ENCODE measurements at places on chromosomes 2 and 18. TPM values are rescaled to one million over a fixed set of nuclear protein-coding genes. Genes with fewer than 3 reads are reported as not detected.

- no peak for DNase-seq
These were observed 13.3 kb downstream of the PPP4R3B start for GRCh38 chr2:55604027-55604565.

CBLN2 gene
- total RNA-seq: not detected

DNA sequence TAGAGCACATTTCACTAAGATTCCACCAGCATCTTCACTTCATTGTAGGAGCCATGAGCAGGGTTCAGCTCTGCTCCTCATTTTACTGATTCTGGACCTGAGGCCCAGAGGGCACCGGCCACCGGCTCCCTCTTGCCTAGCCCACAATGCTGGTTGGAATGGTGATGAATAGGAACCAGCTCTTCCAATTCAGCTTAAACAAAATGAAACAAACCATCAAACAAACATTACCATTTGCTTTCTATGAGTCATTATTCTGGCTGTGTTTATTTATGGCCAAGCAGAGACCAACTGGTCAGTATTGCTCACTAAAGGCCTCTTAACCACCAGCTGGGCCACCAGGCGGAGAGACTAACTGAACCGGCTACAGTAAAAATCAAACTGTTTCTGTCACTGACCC lies 176.7 kb downstream of the MTX2 start:
- no peak for DNase-seq

DNA sequence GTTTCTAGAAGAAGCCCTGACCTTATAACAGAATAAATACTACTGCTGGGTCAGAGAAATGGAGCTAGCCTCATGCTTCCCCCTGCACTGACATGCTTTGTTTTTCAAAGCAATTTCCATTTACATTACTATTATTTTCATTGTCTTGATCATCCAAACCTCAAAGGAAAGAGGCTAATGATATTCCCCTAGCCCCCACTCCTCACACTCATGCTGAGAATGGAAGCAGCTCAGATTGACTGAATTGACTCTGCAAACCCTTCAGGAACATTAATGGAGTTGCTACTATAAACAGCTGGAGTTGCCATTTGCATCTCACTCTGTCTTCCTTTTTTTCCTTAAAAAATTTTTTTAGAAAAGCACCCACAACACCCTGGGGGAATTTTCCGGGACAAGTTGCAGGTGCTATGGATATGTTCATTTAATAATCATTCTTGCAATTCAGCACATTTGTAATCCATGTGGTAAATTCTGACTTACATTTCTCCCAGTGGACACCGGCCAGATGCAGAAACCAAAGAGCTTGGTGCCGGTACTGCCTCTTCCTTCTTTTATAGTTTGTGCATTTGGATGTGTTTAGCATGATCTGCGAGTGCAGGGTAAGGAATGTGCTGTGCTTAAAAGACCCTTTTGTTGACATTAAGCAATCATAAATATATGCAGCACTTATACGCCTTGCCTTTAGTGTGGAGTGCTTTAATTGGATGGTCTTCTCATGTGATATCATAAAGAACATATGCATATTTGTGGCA lies 103.3 kb upstream of the OSR1 start:
- no peak for DNase-seq

- DNase-seq: no peak
These were observed 271.8 kb upstream of the TFPI start for GRCh38 chr2:187826023-187826422.

DNA sequence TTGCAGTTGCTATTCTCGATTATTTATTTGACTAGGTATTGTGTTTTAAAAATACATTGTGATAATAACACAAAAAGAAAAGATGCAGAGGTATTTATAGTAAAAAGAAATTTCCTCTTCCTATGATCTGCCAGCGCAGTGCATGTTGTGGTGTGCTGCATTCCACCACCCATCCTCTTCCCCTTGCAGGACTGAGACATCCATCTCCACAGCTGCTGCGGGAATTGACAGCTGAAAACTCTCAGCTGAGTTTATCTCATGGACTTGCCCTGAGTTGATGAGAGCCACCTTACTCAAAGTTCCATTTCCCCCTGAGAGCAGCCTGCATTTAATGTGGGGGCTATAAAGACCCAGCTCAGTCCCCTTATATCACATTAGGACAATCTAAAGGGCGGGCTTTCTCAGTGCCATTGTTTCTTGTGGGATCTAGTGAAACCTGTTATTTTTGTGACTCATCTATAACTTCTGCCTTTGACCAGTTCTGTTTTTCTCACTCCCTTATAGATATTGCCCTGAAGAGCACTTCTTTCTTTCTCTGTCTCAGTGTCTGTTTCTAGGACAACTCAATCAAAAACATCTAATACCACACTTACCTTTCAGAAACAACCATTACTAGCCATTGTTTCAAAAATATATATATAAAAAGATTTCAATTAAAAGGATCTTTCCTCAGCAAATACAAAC lies 698.5 kb downstream of the NR4A2 start:
- DNase-seq: no peak

DNA sequence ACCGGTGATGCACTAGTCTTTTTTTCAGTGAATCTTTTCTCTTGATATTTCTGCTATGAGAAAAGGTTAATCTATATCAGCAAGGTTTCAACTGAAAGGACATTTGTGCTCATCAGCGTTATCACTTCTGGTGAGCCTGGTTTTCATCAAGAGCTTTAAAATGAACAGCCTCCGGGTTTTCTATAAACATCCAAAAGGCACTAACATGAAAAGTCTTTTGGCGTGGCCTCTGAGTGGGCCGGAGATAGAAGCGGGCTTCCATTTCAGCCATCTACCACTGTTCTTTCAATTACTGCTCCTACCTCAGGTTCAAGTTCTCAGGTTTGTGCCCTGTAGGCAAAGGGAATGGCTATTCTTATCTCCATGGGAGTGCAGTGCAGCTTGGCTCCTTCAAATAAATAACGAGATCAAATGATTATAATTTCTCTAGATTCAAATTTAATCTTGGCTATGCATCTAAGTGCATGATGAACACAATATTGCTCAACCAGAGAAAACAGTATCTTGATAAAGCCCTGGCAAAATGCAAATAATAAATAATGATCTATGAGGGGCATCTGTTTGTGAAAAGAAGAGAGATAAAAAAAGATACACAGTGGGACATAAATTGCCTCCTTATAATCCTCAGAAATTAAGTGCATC lies 314.8 kb downstream of the CDH2 start:
- DNase-seq: no peak

- no peak for DNase-seq
These were observed 427.1 kb downstream of the EIPR1 start for GRCh38 chr2:2950403-2950952.

GRCh38 chr2:212987492-212987891 lies 163.9 kb downstream of the IKZF2 start:
- no peak for DNase-seq

- no peak for DNase-seq
These were observed 45.7 kb downstream of the IMPA2 start for GRCh38 chr18:12027046-12027445.

GRCh38 chr2:121036226-121036692 lies 248.7 kb downstream of the TFCP2L1 start:
- no peak for DNase-seq

- no peak for DNase-seq
These were observed 21.8 kb upstream of the GLS start for GRCh38 chr2:190858817-190859216.

DNA sequence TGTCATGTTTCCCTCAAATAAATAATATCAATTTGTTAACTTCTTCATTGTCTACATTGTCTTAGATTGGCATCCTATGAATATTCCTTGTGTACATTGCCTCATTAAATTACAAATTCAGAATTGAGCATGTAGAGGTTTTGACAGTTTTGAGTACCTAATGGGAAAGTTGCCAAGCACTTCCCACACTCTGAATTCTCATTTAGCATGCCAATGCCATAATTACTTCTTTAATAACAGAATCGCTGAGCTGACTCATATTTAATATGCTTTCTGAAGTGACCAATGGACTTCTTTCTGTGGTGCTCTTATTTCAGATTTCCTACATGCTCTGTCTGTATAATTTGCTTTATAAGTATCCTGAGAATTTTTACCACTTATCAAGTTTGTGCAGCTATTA lies 114.4 kb upstream of the NOL4 start:
- no peak for DNase-seq

MTIF2 gene
- 13.0 TPM for total RNA-seq

GRCh38 chr18:12442946-12443345 lies 35.2 kb downstream of the PRELID3A start:
- no peak for DNase-seq

COA5 gene
- total RNA-seq: 30.1 TPM

DNA sequence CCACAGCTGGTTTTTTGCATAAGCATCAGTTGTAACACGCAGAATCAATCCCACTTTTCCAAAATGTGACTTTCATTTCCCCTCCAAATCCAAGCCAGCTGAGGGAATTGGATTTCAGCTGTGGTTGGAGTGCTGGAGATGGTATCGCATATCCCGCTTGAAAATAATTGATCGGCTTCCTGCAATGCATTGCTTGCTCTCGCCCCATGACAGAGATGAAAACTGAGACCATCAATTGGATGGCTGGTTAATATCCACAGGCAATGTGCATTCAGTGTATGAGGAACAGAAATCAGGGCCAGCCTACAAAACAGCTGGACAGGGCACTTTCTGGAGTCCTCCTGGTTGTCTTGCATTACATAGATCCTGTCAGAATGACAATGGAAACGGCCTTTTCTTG lies 135.3 kb downstream of the MAIP1 start:
- DNase-seq: no peak

PELI1 gene
- total RNA-seq: 274 TPM

GRCh38 chr18:41639218-41639617 lies 315.8 kb upstream of the PIK3C3 start:
- DNase-seq: no peak

GRCh38 chr2:46320141-46320567 lies 22.9 kb downstream of the EPAS1 start:
- no peak for DNase-seq

PKDCC gene
- total RNA-seq: not detected

SLC4A3 gene
- 0.16 TPM for total RNA-seq

SPP2 gene
- total RNA-seq: not detected

PPP1R1C gene
- total RNA-seq: not detected

RAB6D gene
- total RNA-seq: not detected

DNA sequence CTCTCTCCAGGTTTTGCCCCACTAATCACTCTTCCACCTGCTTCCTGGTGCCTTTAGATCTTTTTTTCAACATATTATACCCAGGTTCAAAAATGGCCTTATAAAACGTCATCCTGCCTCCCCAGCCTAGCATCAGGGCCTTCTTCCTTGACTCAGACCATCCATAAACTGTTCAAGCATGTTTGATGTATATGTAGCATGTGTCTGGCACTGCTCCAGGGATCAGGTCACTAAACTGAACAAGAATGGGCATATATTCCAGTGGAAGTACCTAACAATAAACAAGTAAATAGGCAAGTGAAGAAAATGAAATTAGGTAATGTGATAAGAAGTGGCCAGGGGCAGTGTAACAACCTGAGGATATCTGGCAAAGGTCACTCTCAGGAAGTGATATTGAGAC lies 141.2 kb downstream of the TRIB2 start:
- no peak for DNase-seq

CRYGD gene
- total RNA-seq: not detected

- DNase-seq: no peak
These were observed 33.1 kb upstream of the YPEL5 start for GRCh38 chr2:30113617-30114293.

- DNase-seq: no peak
These were observed 333.7 kb downstream of the CYP26B1 start for GRCh38 chr2:71813807-71814470.

DNA sequence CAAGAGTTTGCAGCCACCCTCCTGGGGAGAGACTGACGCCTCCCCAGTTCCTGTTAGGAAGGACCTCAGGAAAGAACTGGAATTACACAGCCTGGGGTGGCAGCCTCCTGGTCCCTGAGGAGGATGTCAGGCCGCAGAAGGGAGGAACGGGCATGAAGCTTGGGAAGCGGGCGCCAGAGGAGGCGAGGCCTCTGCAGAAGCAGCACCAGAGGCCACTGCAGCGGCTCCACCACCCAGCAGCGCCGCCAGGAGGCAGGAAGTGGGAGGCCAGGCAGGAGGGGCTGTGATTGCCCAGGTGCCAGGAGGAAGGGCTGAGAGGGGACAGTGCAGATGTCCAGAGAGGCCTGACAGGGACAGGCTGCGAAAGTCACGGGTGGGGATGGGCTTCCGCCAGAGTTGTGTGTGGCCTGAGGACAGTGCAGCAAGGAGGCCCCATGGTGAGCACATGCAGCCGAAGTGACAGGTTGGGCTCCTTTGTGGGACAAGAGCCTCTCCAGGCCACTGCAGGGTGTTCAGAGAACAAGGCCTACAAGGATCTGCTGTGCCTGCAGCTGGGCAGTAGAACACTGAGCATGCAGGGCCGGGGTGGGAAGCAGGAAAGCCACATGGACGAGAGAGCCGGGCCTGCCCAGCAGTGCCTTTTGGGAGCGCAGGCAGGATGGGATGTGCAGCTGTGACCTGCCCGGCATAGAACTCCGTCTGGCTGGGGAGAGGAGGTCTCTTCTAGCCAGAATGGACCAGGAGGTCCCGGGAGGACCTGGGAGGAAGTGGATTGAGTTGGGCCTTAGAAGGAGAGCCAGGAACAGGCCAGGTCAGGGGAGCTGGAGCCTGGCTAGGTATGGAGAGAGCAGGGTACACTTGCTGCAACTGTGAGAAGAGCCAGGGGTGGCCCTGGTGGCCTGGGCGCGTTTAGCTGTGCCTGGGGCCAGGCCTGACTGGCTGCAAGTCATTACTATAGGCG lies 39.1 kb upstream of the ALPP start:
- no peak for DNase-seq

DNA sequence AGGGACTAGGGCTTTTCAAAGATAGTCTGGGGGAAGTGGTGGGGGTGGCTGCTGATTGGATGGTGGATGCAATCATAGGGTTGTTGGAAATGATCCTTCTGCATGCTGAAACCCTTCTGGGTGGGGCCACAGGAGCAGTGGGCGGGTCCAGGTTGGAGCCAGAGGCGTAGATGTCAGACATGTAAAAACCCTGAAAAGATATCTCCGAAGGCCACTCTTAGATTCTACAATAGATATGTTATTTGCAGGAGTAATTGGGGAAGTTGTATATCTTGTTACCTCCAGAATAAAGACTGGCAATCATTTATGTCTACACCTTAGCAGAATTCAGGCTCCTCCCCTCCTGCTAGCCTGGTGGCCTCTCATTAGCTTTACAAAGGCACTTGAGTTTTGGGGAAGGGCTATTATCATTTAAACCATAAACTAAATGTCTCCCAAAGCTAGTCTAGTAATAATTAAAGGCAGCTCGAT lies 8.2 kb upstream of the FAM98A start:
- DNase-seq: no peak

ASB18 gene
- not detected for total RNA-seq

GRCh38 chr2:1709946-1710560 lies 34.3 kb downstream of the PXDN start:
- no peak for DNase-seq

GPC1 gene
- 0.98 TPM for total RNA-seq

LBX2 gene
- total RNA-seq: not detected

DNA sequence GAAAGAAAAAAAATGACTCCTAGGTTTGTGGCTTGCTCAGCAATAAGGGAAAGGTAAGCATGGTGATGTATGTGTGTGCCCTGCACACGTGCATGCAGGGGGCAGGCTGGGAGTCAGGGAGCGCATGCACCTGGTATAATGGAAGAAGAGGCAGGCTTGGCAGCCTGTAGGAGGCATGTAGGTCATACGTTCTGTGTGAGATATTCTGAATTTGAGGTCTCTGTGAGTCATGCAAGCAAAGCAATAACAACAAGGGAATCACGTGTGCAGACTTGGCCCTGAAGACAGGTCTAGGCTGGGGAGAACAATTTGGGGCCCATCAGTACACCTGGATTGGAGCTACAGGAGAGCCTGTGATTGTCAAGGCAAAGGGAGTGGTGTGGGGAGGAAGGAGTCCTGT lies 94.5 kb upstream of the TTC39C start:
- peak; percentile 14 for DNase-seq

- DNase-seq: no peak
These were observed 6.3 kb upstream of the ADGRF3 start for GRCh38 chr2:26352892-26353291.

Measured in CD4-positive, alpha-beta T cell (primary cell).